ENCODE measurements at places on chromosomes 2 and 18.

DNA sequence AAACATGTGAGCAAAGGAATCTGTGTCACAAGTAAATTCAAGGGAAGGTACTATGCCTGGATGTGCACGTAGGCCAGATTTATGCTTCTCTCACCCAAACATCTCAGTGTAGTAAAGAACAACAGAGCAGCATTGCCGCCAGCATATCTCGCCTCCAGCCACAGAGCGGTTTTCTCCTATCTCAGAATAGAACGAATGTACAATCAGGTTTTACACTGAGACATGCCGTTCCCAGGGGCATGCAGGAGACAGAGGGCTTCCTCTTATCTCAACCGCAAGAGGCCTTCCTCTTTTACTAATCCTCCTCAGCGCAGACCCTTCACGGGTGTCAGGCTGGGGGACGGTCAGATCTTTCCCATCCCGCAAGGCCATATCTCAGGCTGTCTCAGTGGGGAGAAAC lies 175.3 kb downstream of the RPIA start:
- no peak for DNase-seq

DNA sequence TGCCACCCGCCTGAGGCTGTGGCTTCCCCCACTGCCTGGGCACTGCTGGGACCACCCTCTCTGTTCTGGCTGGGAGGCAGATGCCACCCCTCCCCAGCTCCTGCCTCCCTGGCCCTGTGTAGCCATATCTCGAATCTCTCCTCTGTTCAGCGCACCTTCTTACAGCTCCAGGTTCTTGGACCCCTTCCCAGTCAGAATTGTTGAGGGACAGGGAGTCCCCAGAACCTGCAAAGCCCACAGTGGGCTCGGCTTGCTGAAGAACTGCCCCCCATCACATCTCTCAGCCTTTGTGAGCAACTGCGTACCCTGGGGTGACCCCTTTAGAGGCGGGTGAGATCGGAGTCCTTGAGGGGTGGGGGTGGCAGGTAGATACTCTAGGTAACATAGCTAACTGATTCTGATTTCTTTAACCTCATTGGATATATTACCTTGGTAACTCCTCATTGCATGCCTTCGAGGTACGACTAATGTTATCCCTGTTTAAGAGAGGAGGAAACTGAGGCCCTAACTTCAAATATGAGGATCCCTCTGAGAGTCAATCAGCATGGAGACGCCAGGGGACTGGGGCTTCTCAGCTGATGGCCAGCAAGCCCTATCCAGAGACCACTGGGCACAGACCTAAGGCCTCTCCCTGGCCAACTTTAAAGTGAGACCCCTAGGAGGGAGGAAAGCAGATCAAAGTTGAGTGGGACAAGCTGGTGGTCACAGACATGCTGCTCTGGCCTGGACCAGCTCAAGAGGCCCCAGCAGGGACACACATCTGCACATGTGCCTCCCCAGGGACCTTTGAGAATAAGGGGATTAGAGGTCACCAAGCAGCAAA lies 101.3 kb downstream of the CAPN13 start:
- DNase-seq: no peak

GRCh38 chr18:51006948-51007789 lies 22.8 kb upstream of the SMAD4 start:
- DNase-seq: no peak

DNA sequence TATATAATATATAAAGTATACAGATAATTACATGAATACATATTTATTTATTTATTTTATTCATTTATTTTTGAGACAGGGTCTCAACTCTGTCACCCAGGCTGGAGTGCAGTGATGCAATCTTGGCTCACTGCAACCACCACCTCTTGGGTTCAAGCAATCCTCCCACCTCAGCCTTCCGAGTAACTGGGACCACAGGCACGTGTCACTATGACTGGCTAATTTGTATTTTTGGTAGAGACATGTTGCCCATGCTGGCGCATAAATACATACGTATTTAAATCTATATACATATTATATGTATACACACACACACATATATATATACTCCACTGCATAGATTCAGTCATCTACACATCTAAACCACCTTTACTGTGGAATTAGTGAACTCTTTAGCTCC lies 20.6 kb upstream of the NDUFV2 start:
- no peak for DNase-seq

GRCh38 chr2:10495311-10495987 lies 47.3 kb upstream of the ODC1 start:
- no peak for DNase-seq

DNA sequence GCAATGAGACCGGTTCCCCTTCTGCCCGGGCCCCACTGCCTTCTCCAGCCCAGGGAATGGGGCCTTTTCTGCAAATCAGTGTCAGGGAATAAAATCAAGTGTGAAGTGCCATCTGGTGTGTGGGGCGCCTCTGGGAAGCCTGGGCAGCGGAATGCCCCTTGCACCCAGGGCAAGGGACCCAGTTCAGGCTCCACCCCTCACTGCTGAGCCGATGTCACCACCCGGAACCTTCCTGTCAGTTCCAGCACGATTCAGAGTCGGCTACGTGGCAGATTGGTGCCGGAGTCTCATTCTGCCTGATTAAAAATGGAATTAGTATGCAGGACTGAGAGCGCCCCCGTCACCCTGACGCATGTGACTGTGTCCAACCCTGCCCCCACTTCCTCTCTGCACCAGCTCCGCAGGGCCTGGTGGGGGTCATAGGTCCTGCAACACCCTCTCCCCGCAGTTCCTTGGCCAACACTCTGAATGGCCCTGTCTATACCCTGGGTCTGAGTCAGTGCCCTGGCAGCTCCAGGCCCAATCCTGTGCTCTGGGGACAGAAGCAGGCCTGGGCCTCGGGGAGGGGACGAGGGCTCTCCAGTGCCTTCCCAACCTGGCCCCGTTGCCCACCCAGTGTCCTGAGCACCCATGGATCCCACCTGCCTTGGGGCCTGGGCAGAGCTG lies 8.2 kb upstream of the ALPI start:
- no peak for DNase-seq

GRCh38 chr2:225381609-225382008 lies 17.9 kb upstream of the NYAP2 start:
- no peak for DNase-seq

- DNase-seq: no peak
These were observed 247.4 kb upstream of the COL3A1 start for GRCh38 chr2:188726626-188727247.

DNA sequence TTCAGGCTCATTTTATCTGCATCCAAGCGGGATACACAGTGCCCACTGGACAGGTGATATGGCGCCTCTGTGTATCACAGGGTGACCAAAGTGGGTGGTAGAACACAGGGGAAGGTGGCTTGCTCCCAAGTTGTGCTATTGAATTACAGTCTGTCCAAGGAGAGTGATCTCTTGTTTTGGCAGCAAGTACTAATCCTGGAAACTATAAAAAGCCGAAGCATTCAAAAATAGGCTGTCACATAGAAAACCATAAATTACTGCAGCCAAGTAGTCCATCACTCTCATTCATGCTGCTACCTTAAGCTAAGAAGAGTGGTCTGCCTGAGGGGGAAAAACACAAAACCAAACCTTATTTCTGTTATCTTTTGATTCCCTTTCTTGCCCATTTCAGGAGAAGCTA lies 237.1 kb upstream of the POU3F3 start:
- DNase-seq: no peak

DNA sequence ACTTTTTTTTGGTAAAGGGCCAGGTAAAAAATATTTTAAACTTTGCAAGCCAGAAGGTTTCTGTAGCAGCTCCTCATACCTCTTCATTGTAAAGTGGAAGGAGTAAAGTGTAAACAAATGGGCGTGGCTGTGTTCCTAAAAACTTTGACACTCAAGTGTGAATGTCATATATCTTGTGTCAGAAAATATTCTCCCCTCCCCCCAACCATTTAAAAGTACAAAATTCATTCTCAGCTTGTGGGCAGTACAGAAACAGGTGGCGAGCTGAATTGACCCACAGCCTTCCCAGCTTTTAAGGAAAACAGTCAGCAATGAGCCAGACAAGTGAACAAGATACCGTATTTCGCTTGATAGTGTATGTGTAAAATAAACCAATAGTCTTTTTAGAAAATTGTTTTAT lies 4.0 kb downstream of the YPEL5 start:
- DNase-seq: no peak

Measured in stimulated activated CD4-positive, alpha-beta T cell treated with anti-CD3 and anti-CD28 coated beads, Interleukin-1b, Interleukin-23, amount 100 ng/mL, for 1 hour (primary cell).